Fibroblast of villous mesenchyme (primary cell): ENCODE measurements at places on chromosomes 13 and 19.

DNA sequence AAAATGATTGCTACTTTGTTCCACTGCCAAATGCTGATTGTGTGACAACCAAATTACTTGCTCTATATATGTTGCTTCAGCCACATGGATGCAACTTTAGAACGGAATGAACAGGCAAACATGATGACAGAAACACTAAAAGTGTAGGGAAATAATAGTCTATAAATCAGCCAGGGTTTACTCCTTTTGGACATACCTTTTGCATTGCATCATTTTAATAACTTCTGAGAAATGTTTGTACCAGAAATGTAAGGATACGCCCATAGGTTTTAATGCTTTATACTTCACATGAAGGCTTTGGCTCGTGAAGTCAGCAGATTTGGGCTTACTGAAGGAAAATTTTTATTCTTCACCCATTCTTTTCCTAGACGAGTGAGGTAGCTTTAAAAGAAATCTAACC is 141.0 kb downstream of the POSTN start:
- DNase-seq = peak; percentile 50

GRCh38 chr13:77299587-77299986 is 27.3 kb downstream of the MYCBP2 start:
- no peak for DNase-seq

GRCh38 chr13:48576448-48577010 is 43.6 kb upstream of the RCBTB2 start:
- no peak for DNase-seq

- DNase-seq = peak; percentile 67
Measured at GRCh38 chr19:2049741-2050348, 1.2 kb downstream of the MKNK2 start.

- peak; percentile 84 for DNase-seq
Measured at GRCh38 chr19:48674921-48675824, 2.4 kb upstream of the NTN5 start.

- no peak for DNase-seq
Measured at GRCh38 chr19:16096280-16096855, 15.3 kb upstream of the RAB8A start.

GRCh38 chr13:113553511-113554332 is 30.8 kb upstream of the TFDP1 start:
- DNase-seq = no peak

GRCh38 chr19:42267644-42268141 is 1.4 kb upstream of the CIC start:
- DNase-seq = peak; percentile 39

- no peak for DNase-seq
Measured at GRCh38 chr13:39561971-39562370, 41.0 kb downstream of the LHFPL6 start.

DNA sequence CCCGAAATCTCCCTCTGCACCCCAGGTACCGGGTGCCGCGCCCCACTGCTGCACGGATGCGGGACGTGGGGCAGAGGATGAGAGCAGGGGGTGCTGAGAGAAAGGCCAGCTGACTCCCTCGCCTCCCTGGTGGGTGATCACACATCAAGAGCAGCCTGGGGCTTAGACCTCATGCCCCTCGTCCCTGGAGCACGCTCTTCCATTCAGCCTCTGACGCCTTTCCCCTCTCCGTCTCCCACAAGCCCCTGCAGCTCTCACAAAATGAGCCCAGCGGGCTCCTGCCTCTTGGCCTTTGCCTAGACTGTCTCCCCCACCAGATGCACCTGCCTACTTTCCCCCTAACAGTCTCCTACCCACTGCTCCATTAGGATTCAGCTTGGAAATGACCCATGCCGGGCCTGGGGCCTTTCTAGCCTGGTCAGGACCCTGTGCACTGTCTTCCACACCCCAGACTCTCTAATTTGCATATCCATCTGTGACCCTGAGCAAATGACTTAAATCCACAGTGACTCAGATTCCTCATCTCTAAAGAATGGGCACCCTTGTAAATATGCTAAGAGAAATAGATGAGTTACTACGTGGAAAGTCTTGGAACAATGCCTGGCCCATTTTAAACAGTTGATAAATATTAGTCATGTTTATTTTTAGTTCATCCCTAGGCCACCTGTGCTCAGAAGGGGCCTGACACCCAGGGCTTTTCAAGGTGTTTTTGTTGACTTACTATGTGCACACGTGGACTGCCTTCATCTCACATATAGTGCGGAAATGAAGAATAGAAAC is 582 bp upstream of the PTPRH start:
- peak; percentile 95 for DNase-seq

GRCh38 chr13:87376081-87376480 is 295.1 kb upstream of the SLITRK5 start:
- no peak for DNase-seq

DNA sequence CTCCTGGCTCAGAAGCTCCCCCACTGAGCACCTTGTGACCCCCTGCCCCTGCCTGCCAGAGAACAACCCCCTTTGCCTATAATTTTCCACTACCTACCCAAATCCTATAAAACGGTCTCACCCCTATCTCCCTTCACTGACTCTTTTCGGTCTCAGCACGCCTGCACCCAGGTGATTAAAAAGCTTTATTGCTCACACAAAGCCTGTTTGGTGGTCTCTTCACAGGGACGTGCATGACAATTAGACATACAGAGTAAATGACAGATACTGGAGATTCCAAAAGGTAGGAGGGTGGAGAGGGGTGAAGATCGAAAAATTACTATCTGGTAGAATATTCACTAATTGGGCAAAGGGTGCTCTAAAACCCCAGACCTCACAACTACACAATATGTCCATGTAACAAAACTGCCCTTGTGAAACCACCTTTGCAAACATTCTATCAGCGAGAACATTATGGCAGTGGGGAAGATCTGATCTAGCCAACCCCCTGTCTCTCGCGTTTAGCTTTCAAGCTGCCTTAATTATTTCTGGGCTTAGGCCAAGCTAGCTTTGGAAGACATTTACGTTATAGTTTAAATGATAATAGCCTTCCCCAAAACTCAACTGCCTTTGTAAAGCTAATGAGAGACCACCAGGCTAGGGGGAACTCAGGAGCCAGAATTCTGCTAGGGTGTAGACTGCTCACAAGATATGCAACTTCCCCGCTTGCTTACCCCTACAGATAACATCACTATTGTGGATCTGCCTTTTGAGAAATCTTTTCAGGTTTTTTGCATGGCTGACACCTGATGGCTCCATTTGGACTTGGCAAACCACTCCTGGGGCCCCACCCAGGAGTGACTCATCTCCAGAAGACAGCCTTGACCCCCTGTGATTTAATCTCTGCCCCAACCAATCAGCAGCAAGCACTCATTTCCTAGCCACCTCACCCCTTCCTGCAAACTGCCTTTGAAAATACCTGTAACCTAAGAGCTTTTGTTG is 1534.0 kb upstream of the SPRY2 start:
- no peak for DNase-seq

DNA sequence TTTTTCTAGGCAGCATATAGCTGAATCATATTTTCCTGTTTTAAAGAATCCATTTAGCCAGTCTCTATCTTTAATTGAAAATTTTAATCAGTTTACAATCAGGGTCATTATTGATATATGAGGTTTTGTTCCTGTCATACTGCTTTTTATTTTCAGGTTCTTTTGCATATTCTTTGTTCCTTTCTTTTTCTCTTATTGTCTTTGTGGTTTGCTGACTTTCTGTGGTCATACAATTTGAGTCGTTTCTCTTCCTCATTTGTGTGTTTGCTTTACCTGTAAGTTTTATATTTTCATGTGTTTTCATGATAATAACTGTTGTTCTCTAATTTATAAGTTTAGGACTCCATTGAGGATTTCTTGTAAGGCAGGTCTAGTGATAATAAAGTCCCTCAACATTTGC is 812.6 kb downstream of the DACH1 start:
- DNase-seq = no peak

GRCh38 chr19:43694553-43694952 is 21.3 kb upstream of the IRGC start:
- DNase-seq = no peak

DNA sequence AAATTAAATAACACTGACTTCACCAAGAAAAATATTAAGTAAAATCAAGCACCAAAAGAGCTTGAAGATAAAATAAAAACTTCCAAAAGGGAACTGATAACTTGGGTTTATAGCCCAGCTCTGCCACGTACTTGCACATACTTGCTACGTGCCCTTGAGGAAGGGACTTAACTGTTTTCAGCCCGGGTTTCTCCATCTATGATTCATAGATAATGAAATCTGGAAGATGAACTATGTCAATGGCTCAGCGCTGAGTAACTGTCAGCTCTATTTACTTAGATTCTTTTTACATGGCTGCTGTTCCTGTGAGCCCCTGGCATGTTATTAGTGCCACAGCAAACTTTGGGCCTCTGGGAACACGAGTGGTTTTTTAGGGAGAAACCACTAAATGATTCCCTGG is 9.6 kb upstream of the ZC3H13 start:
- DNase-seq = peak; percentile 48

- DNase-seq = no peak
Measured at GRCh38 chr19:44539236-44539826, 9.9 kb upstream of the CEACAM20 start.

GRCh38 chr13:113365583-113365970 is 1.6 kb upstream of the GRTP1 start:
- DNase-seq = no peak

GRCh38 chr19:1169921-1170885 is 3.9 kb downstream of the SBNO2 start:
- DNase-seq = peak; percentile 95

GRCh38 chr19:2546128-2547032 is 70.5 kb downstream of the GADD45B start:
- DNase-seq = peak; percentile 32

GRCh38 chr13:70424428-70424827 is 316.2 kb upstream of the KLHL1 start:
- DNase-seq = no peak

- DNase-seq = no peak
Measured at GRCh38 chr13:102152790-102153189, 249.1 kb downstream of the FGF14 start.

GRCh38 chr13:69204620-69205019 is 903.0 kb upstream of the ATXN8OS start:
- no peak for DNase-seq

DNA sequence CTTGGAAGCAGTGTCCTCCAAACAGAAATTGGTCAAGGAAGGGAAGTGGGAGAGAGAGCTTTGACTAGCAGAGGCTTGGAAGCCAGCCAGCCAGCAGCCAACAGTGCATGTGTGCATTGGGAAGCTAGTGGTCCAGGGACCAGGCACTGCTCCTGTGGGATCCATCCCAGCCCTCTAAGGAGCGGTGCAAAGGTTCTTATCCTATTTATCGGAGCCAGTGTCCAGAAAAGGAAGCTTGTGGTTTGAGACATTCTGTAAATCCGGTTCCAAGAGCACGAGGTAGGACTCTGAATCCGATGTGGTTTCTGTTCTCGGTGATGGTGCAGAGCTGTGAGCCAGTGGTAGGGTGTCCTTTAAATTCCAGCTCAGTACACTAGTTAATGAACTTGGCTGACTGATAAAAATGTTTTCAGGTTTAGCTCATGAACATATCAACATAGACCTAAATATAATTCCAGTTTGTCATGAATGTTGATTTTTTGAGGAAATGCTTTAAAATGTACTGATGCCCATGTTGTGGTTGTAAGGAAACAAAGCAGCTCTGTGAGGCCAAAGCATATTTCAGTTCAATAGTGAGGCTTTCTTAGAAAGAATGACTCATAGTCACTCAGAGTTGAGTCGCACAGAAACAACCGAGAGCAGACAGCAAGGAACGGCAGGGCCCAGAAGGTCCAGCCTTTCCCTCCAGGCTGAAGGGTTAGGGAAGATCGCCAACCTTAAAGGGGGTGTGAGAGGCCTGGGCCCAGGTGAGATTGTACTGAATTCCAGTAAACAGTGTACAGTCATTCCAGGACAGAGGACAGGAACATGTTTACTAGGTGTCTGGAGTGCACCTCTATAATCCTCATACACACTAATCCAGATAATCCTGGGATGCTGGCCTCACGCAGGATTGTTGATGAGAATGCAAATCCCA is 21.5 kb upstream of the GARRE1 start:
- peak; percentile 95 for DNase-seq

DNA sequence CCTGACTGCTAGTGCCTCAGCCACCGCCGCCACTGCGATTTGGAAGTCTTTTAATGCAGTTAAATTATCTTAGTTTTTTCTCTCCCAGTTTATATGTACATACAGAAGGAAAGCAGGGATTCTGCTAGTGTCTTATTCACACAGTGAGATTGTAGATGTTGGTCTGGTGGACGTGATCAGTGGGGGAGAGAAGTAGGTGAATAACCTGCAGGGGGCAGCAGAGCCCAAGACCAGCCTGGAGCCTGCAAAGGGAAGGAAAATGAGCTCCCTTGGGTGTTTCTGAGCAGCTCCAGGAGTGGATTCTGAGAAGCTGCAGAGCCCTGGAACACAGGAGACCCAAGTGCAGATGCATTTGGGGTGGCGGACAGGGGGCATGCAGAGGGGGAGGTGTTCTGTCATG is 26.3 kb downstream of the ZNF844 start:
- DNase-seq = peak; percentile 68

- DNase-seq = no peak
Measured at GRCh38 chr13:112877066-112877465, 91.9 kb upstream of the MCF2L start.

GRCh38 chr19:51777570-51778462 is 16.8 kb downstream of the FPR2 start:
- DNase-seq = peak; percentile 96

DNA sequence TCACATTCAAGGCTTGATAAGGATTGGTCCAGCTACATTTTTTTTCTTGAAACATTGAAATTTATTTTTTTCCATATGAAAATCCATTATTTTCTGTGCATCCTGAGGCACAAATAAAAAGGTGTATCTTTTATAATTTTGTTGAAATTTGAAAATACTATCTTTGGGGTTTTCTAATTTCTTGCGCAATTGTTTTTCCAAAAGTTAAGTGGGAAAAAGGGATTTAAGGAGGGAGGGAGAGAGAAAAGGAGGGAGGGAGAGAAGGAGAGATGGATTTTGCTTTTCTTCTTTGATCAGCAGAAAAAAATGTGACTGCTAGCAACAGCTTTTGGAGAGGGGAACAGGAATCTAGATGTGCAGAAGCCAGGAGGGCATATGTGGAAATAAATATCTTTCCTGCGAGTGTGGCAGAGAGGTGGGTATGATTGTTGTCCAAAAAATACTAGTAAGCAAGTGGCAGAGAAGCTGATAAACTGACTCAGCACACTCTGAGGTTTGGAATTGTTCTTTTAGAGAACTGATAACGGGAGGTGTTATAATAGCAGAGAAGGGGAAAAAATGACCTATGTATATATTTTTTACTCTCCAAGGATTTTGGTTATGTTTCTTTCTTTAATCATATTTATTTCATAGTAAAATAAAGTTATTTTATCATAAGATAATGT is 61.2 kb upstream of the EDNRB start:
- DNase-seq = no peak

DNA sequence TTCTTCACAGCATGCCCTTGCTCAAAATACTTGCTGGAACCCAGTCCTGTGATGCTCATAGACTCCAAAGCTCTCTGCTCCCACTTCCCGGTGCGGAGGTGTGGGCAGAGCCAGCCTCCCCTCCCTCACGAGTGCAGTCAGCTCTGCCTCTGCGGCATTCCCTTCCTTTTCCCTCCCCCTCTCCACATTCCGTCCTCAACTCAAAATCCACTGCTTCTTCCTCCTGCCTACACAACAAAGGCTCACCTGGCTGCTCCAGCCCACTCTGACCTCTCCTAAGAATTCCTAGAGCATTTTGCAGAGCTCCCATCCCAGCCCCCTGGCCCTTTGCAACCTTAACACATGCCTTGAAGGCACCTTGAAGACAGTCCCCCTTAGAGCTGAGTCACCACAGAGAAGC is 527.9 kb downstream of the MYO16 start:
- DNase-seq = no peak

GRCh38 chr13:37775871-37776270 is 93.7 kb downstream of the TRPC4 start:
- DNase-seq = no peak
